ENCODE measurements at places on chromosomes 1 and 21.

- DNase-seq, result no peak
Measured at GRCh38 chr1:9044236-9044635, 18.0 kb upstream of the SLC2A7 start.

DNA sequence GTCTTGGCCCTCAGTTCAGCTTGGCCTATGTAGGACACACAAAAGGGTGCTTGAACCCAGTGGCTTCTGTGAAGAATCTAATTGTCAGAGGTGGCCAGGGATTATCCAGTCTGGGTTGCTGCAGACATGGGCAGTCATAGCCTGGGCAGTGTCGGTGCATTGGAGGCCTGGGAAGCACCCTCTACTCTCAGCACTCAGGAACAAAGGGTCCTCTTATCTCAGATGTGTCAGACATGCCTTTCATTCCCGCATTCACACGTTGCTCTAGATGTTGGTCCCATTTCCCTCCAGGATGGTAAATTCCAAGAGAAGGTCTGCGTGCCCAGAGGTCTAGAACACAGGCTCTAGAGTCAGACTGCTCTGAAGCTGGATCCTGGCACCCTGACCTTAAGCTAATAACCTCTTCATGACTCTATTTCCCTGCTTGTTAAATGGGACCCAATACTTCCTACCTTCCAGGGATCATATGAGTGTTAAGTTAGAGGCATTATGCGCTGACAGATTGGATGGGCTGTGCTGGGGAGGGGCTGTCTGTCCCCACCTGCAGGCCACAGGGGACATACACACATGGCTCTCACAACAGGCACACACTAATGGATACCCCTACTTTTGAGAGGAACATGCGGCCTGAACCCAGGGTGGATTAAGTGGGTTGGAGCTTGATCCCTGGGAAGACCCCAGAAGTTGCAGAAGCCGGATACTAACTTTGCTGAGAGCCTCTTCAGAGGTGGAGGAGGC is 16.5 kb upstream of the EDN2 start:
- no peak for DNase-seq

DNA sequence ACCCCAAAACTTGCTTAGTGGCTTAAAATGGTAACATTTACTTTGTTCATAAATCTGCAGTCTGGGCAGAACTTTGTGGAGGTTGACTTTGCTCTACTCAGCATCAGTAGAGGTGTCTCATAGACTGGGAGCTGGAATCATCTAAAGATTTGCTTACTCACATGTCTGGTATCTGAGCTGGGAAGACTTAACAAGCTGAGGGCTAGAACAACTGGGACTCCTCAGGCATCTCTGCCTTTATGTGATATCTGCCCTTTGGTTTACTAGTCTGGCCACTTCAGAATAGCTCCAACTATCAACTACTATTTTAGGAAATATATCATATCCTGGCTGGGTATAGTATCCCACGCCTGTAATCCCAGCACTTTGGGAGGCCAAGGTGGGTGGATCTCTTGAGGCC is 82.5 kb downstream of the C4BPA start:
- DNase-seq, result no peak

DNA sequence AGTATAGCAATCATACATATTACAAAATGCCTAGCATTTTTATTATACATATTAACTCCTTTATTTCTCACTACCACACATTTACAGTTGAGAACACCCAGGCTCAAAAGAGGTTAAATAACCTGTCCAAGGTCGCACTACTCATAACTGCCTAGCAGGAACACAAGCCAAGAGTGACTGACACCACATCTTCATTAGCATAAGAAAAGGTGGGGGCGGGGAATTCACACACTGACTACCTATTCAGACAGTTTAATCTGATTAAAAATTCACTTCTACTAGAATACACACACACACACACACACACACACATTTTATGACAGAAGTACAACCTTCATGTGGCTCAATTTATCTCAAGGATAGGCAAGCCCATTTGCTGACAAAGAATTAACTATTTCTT is 77.8 kb upstream of the CACHD1 start:
- no peak for DNase-seq

DNA sequence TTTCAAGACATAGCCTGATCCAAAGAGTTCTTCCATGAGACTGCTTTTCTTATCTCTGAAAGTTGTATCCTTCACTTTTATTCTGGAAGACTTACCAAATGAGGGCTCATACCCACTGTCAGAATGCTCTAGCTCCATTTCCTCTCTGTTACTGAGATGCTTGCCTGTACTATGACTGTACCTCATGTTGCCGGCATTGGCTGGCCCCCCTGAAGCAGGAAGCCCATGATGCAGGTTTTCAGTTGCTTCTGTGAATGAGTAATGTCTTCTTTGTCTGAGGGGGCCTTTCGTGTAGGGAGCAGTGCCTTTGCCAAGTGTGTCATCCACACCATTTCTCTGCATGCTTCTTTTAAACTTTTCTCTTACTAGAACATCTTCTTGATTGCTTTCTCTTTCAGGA is 39.5 kb downstream of the LCA5L start:
- no peak for DNase-seq

- DNase-seq, result no peak
Measured at GRCh38 chr1:32775640-32776337, 41.4 kb downstream of the YARS1 start.

DNA sequence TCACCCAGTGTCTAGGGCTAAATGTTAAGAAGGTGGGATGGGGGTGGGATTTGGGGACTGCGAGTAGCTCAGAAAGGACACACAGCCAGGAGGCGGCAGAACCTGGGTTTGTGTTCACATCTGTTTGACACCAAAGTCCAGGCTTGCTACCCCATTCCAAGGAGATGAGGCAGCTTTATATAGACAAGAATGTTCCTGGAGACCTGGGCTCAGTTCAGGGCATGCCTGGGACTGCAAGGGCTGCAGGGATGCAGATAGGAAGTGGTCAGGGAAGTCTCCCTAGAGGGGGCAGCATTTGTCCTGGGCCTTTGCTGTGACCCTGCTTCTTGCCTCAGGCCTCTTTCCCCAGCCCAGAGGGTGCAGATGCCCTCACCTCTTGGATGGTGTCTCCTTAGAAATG is 16.3 kb downstream of the PADI3 start:
- no peak for DNase-seq

DNA sequence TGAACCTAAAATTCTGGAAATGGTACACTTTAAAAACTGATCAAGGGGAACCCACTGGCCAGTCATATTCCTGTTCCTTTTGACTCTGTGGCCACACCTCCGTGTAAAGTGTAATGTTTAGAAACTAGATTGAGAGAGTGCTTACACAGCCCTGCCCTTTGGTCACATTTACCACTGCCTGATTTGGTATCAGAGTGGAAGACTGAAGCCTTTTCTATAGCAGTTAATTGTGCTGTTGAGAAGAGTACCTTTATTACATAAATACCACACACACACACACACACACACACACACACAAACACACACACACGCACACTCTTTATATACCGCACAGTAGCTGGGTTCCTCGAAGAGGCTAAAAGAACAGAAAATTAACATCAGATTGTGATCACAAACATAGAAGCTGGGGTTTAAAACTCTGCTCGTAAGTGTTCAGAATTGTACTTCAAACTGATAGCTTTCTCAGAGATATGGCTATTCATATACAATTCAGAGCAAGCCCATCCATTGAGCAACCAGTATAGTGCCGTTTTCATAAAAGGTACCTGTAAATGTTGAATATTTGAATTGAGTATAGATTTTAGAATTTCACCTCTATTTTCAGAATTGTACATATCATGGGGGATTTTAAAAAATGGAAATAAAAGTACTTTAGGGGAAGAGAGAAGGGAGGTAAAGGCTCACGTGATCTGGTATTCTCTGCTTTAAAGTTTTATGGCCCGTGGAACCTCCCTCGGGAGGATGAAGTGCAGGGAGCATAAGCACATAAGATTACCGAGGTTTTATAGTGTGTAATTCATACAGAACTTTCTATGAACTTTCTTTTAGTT is 37.5 kb downstream of the CAMTA1 start:
- DNase-seq, result no peak

GRCh38 chr1:73100216-73100615 is 817.9 kb upstream of the NEGR1 start:
- DNase-seq, result no peak

- no peak for DNase-seq
Measured at GRCh38 chr1:156430303-156430702, 61.3 kb downstream of the RHBG start.

DNA sequence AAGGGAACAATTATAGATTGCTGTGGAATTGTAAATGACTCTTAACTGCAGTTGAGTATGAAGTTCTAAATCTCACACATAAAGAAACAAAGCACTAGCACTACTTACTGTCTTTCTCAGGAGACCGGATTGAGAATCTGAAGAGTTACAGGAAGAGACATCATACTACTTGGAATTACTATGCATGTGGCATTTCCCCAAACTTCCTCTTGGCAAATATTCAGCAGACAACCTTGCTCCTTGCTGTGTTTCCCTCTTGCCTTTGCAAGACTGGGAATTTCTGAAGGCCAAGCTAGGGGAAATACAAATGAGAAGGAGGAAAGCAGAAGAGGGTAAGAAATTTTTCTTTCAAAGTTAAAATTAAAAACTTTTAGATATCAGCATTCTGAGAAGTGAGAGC is 173.6 kb upstream of the KCTD3 start:
- DNase-seq, result no peak

- DNase-seq, result no peak
Measured at GRCh38 chr1:160353223-160353622, 10.0 kb downstream of the NCSTN start.

- DNase-seq, result no peak
Measured at GRCh38 chr1:240074422-240074821, 17.3 kb upstream of the FMN2 start.

DNA sequence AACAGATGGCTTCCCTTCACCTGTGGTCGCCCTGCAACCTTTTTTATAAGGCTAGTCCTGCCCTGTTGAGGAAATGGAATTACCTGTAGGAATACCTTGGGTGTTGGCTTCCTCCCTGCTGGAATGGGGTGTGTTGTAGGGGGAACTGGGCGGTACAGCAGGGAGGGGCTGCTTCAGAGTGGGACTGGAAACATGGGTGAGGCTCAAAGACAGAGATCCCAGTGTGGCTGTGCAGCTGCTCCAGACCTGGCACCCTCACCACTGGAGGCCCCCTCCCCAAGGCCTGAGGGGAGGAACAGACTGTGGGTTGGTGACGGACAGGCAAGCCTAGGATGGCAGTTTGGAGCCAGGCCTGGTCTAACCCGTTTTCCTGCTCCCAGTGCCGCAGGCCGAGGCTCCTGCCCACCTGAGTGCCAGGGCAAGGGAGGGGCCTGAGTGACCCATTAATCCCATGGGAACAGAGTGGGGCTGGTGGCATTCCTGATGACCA is 4.5 kb downstream of the EFNA3 start:
- no peak for DNase-seq

DNA sequence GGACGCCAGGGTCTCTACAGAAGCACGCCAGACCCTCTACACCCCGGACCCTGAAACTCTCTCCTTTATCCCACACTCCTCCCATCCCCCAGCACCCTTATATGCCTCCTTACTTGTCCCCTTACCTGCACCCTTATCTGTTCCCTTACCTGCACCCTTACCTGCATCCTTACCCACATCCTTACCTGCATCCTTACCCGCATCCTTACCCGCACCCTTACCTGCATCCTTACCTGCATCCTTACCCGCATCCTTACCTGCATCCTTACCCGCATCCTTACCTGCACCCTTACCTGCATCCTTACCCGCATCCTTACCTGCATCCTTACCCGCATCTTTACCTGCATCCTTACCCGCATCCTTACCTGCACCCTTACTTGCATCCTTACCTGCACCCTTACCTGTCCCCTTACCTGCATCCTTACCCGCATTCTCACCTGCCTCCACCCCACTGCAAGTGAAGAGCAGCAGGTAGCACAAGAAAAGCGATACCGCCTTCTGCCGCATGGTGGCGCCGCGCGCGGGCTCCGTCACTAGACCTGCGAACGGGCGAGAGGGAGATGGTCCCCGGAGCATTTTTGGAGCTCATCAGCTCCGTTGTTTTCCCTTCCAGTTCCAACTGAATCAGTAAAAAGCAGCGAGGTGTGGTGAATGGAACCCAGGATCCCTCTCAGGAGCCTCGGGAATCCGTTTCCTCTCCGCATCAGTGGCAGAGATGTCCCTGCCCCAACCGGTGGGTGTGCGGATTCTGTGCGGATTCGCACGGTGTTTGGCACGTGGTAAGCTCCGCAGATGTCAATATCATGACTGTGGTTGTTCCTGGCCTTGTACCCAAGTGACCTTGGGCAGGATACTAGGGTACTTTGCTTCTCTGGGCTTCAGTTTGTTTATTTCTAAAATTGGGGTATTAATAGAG is 2.9 kb downstream of the IFI6 start:
- no peak for DNase-seq

DNA sequence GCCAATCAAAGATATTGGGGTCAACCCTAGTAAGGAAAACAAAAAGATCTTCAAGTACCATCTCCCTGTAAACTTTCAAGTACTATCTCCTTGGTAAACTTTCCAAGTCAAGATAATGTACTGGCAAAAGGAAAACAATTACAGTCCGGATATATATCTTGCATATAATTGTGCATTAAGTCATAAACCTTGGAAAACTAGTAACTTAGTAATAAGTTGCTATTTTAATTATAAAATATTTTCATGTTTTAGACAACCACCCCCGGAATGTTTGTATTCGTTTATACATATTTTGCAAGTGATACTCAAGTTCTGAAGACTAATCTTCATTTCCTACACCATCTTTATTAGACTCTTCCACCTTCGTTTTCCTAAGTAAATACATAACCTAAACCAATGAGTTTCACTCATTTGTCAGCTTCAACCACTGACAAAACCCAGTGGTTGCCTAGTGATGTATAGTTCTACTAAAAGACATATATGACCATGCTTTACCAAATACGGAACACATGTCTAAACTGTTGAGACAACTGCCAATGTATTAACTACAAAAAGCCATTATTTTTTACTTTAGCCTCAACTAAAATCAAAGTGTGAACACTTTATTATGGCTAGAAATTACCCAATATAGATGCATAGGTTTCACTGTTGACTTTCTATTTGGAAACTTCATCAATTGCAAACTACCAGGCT is 1.7 kb downstream of the AKT3 start:
- no peak for DNase-seq

- no peak for DNase-seq
Measured at GRCh38 chr1:173864179-173864867, 3.5 kb downstream of the GAS5 start.

GRCh38 chr1:28127617-28128257 is 39.3 kb upstream of the EYA3 start:
- DNase-seq, result no peak

- no peak for DNase-seq
Measured at GRCh38 chr1:107200631-107201030, 59.8 kb downstream of the NTNG1 start.

- no peak for DNase-seq
Measured at GRCh38 chr1:17272066-17272465, 23.2 kb downstream of the PADI3 start.

- no peak for DNase-seq
Measured at GRCh38 chr1:32918179-32918578, 17.0 kb upstream of the TMEM54 start.
